Amygdala (tissue), 56 donors: ENCODE measurements at places on chromosomes 7 and 10.

- DNase-seq = no peak
Observed at GRCh38 chr10:22823109-22823508, 104.7 kb upstream of the ARMC3 start.

DNA sequence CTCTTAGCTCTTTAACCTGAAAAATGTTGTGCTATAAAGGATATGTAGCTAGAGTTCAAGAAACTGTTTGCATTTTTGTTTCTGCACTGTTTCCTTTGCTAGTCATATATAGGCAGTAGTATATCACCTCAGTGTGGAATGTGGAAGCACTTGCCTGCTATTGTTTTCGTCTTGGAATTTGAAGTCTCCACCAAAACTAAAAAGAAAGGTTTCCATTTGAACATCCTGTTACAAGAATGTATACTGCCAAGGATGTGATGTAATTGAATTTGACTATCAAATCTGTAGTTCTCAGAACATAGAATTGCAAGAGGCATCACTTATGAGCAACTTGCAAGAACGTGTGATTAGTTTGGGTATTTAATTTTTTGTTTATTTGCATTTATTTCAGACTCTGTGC is 51.1 kb upstream of the MEOX2 start:
- DNase-seq = no peak

DNA sequence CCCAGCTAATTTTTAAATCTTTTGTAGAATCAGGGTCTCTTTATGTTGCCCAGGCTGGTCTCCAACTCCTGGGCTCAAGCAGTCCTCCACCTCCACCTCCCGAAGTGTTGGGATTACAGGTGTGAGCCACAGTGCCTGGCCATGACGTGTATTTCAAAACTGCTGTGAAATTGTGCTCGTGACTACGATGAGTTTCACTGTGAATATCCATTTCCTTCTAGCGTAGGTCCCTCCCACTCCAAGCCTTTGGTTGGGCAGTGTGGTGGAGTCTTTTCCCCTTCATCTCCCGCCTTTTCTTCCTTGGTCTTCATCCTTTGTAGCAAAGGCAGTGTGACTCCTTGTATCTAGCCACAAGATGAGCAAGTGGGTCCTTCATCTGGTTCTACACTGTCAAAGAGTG is 56.2 kb downstream of the CUL1 start:
- no peak for DNase-seq

DNA sequence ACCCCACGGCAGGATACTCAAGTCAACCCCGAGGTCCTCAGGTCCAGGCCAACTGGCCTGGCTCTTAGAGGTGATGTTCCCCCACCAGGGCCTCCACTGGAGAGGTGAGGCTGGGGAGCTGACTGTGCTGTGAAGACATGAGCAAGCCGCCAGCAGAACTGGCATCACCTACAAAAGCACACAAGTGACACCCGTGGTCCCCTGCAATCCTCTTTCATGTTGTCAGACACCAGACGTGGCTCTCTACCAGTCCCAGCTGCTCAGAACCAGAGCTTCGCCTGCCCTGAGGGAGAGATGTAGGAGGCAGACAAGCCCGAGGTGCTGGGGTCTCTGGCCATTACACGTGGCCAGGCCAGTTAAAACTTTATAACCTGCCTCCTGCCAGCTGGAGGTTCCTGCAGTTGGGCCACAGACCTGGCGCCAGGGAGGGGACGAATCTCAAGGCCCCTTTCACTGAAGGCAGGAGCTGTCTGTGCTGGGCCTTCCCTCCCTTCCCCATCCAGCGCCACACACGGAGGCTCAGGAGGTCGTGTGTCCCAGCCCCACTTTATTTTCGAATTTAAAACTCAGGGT is 2.2 kb downstream of the COMTD1 start:
- DNase-seq = no peak

DNA sequence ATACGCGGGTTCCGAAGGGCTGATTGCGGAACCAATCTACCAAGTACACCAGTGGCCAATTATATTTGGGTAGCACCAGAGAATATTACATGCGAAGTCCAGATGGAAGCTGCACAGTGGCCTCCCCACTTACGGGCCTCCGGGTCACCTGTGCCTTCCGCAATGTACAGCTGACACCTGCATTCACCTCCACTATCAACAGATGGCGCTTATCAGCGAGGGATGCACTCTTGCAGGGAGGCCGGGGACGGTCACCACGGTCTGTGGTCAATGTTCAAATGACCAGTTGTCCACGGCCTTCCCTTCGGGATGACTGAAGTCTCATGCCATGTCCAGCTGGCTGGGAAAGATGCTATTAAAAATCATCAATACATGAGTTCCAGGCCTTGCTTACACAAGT is 47.6 kb downstream of the SLIT1 start:
- no peak for DNase-seq

- DNase-seq = no peak
Observed at GRCh38 chr10:71241830-71242621, 29.7 kb downstream of the UNC5B start.

- DNase-seq = no peak
Observed at GRCh38 chr7:27198871-27199801, 755 bp downstream of the HOXA13 start.

DNA sequence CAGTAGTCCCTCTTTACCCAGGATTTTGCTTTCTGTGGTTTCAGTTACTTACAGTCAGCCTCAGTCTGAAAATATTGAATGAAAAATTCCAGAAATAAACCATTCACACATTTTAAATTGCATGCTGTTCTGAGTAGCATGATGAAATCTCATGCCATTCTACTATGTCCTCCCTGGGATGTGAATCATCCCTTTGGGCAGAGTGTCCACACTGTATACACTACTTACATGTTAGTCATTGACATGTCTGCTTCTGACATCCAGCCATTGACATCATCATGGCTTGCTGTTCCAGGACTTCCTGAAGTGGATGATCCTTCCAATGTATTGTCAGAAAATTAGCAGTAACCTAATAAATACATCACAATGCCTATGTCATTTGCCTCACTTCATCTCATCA is 34.6 kb upstream of the MALRD1 start:
- DNase-seq = no peak

GRCh38 chr7:23268746-23269145 is 22.2 kb downstream of the GPNMB start:
- DNase-seq = no peak
